ENCODE measurements at places on chromosomes 13 and 19.

GRCh38 chr13:109974354-109974753 is 188.0 kb upstream of the IRS2 start:
- DNase-seq: no peak

DNA sequence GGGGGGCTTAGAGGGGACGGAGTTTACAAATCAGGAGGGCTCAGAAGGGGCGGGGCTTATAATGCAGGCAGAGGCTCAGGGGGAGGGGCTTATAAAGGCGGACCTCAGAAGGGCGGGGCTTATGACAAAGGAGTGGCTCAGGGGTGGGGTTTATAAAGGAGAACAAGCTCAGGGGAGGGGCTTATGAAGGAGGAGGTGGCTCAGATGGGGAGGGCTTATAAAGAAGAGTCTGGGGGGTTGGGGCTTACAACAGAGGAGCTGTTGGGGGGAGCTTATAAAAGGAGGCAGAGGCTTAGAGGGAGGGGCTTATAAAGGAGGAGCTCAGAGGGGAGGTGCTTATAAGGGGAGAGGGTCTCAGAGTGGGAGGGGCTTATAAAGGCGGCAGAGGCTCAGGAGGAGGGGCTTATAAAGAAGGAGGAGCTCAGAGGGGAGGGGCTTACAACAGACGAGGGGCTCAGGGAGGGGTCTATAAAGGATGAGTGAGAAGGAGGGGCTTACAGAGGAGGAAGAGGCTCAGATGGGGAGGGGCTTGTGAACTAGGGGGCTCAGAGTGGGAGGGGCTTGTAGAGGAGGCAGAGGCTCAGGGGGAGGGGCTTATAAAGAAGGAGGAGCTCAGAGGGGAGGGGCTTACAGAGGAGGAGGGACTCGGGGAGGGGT is 1.0 kb downstream of the SMIM24 start:
- DNase-seq: no peak

DNA sequence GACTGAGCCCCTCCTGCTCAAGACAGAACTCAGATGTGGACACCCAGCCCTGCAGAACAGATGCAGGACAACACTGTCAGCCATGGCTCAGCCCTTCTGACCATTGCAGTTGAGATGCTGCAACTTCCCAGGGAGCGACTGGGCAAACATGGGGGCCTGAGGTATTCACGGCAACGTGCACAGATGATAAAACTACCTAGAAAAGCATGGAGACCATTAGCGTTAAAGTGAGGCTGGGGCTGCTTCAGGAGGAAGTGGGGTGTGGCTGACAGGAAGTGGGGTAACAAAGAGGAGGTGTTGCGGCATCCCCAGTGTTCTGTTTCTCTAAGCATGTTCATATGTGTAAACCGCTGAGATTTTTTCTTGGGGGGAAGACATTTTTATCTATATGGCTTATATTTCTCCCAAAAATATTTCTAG is 1.3 kb upstream of the SIGLEC9 start:
- no peak for DNase-seq

DNA sequence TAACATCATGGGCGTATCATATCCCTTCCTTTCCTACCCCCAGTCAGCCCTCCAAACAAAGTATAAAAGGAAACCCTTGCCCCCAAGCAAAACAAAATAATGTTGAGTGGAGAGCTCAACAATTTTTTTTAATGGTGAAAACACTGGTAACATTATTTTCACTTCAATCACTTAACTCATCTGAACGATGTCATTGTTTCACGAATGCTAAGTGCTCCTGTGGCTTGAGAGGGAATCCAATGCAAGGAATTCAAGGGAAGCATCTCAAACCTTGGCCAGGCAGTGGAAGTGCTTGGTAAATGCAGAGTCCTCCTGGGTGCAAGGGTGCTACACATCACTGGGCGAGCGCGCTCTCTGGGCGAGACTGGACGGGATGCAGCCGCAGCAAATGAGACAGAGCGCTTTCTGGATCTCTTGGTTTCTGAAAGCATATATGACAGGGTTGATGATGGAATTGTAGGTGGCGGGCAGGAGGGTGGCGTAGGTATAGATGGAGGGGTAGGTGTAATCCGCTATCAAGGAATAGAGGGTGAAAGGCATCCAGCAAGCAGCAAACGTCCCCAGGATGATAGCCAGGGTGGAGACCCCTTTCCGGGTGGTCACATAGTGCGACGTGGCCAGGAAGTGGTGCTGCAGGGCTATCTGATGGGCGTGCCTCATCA is 2.0 kb downstream of the GPR12 start:
- no peak for DNase-seq

DNA sequence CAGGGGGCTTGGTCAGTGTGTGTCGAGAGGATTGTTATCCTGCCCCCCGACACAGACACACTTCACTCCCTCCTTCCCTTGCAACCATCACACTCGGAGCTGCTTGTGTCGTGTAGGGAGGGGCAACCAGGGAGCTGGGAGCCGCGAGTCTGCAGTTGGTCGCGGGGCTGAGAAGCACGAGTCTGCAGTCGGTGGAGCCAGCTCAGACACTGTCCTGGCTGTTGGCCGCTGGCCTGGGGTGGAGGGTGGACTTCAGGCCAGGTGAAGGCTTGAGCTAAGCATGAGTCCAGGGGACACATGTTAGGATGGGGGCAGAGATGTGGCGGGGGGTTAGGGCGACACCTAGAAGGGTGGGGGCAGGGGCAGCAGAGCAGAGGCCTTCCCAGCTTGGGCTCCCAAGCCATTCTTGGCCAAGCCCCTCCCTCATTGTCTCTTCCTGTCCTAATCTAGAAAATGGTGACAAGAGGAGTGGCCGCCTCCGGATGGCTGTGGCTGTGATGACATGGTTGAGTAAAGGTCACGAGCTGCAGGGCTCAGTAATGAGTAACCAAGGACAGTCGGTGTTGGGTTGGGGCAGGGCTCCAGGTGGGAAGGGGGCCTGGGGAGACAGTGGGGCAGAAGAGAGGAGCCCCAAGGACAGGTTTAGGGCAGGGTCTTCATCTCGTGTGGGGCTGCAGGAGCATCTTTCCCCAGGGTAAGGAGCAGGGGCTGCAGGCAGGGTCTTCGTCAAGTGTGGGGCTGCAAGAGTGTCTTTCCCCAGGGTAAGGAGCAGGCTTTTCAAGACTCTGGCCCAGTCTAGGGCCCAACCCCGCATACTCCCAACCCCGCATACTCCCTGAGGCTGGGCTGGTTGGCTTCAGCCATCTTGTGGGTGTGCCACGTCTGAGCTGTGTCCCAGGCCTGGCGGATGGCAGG is 8.6 kb downstream of the PPP5C start:
- no peak for DNase-seq

DNA sequence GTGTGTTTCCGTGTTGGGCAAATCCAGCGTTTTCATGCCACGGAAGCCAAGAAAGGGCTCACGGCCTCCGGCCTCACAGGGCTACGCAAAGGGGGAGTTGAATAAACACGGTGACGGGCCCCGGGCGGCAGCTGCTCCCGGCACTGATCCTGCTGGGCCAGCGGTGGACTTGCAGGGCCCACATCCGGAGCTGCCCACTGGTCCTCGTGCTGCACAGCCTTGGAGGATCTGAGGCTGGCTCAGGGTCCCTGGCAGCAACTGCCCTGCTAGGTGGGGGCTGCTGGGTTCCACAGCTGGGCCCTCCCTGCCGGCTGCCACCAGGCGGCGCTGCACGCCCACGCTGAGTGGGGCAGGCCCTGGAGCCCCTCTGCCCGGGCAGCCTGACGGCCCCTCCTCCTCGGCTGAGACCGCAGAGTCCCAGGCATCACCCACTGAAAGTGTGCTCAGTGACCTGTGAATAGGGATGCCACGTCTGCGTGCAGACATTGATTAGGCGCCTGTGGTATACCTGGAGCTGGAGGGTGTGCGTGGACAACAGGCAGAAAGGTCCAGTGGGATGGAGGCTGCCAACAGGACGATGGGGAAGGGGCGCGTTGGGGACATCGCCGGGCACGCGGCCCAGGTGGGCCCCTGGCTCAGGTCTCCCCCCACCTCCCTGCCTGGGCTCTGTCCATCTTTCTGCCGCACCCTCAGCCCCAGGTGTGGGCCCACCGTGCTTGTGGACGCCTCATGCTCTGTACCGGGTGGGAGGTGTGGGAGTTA is 5.3 kb upstream of the HCN2 start:
- peak; percentile 32 for DNase-seq

- DNase-seq: peak; percentile 76
Observed at GRCh38 chr19:49983645-49984229, 22.8 kb upstream of the SIGLEC11 start.

DNA sequence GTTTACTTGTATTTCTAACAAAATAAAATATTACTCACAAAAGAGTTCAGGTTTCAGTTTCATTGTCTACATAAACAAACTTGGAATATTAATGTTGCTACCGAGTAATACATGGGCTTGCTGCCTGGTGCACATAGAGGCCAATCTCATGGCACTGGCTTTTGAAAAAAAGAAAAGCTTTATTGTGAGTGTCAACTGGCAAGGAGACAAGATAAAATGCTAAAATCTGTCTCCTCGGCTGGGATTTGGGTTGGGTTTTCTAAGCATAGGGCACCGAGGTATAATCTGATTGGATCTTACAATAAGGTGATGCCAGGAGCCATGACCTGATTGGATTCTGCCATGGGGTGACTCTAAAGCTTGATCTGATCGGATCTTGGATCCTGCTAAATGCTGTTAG is 1519.9 kb upstream of the MIR17HG start:
- DNase-seq: no peak

- DNase-seq: peak; percentile 29
Observed at GRCh38 chr19:19385896-19386869, 19.3 kb upstream of the GATAD2A start.

- DNase-seq: no peak
Observed at GRCh38 chr19:13057744-13058143, 44.9 kb downstream of the LYL1 start.

- no peak for DNase-seq
Observed at GRCh38 chr19:35859414-35859813, 2.7 kb downstream of the KIRREL2 start.

GRCh38 chr13:45073809-45074208 is 46.5 kb upstream of the GTF2F2 start:
- no peak for DNase-seq

GRCh38 chr13:30319655-30320054 is 12.3 kb upstream of the KATNAL1 start:
- DNase-seq: no peak

GRCh38 chr13:105982219-105982930 is 553.1 kb downstream of the EFNB2 start:
- no peak for DNase-seq
